ENCODE measurements at places on chromosomes 3 and 15. TPM values are rescaled to one million over a fixed set of nuclear protein-coding genes. Genes with fewer than 3 reads are reported as not detected.

- DNase-seq: no peak
These were observed 63.9 kb downstream of the TRPC1 start for GRCh38 chr3:142787719-142788118.

DNA sequence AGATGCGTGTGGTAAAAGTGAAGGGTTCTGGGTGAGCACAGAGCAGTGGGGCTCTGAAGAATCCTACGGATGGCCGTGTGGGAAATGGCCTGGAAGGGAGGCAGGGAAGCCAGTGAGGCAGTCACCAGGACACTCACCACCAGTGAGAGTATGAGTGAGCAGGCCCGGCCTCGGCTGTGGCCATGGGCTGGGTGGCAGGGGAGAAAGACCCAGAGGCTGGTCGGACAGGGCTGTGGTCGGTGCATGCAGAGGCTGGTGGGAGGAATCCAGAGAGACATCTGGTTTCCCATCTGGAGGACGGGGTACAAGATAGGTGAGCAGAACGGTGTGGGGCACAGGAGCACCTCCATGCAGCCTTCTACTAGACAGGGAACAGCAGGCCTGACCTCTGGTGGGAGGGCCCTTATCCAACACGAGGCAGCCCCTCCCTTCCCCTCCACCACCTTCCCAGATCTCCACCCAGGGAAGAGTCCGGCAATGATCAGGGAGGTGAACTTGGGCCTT is 10.1 kb downstream of the PCSK6 start:
- DNase-seq: no peak

GRCh38 chr15:101397521-101398003 is 91.9 kb downstream of the PCSK6 start:
- no peak for DNase-seq

- DNase-seq: no peak
These were observed 147.4 kb downstream of the TJP1 start for GRCh38 chr15:29674661-29675533.

GRCh38 chr3:65836047-65836446 is 202.7 kb downstream of the MAGI1 start:
- no peak for DNase-seq

DNA sequence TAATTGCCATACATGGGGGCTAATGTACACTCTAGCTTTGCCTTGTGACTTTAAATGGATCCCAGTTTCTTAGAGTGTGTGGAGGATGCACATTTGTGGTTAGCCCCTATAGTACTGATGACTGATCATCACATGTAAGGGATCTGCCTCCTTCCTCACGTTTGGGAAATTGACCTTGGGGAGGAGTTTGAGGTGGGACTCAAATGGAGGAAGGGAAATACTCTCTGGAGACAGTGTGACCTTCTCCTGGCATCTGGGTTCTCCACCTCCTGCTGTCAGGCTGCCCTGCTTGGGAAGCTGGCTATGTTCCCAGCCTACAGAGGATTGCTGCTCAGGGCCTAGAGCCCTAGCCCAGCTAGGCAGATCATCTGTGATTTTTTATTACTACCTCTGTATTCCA is 48.7 kb downstream of the PPM1L start:
- no peak for DNase-seq

DNA sequence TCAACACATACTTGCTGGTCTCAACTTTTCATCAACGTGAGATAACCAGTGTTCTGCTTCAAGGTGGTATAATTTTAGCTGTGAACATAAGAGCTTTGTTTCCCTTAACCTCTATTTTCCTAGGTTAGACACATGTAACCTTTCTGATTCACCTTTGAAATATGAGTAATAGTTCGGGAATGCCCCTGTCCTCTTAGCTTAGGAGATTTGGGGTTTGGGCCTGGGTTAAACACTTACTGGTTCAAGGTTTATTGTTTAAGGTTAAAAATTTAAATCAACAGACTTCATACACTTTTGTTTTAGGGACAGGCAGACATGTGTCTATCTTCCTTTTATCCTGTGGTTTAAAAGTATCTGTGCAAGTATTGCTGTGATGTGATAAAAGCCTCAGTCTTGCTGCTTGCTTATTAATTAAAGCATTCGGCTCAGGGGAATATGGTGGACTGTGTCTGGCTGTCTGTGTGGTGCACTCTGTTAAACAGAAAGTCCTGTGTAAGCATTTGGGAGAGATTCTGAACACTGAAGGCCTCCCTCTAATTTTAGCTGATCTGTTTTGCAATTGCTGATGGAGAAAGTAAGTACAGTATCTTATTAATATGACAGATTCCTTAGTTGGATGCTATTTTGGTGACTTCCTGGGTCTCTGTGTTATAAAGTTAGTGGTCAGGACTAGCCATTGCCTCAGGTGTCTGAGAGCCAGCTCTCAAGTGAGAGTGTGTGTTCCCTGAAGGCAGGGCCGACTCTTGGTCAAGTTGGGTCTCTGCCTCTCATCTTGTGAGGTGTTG is 81.8 kb downstream of the USP13 start:
- DNase-seq: no peak

DNA sequence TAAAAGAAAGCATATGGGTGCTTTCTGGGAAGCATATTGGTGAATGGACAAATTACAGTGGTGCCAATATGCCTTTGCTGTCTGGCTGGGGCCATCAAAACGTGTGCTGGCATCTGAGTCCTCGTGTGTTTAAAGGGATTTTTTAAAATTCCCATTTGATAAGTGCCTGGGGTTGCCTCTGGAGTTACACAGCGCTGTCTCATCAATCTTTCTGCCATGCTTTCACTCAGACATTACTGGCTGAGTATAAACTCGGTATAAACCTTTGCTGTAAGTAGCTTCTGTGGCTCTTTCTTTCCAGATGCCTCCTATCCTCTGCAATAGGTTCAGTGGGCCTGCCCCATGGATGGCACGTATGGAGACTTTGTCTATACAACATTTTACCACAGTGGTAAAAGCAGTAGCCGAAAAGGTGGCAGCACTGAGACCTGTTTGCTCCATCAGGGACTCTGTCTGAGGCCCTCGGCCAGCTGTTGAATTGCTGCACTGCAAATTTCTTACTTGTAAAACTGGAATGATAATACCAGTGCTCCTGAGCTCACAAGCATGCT is 195.5 kb downstream of the LPP start:
- no peak for DNase-seq

GRCh38 chr3:79339846-79340245 is 428.0 kb downstream of the ROBO1 start:
- DNase-seq: no peak

DNA sequence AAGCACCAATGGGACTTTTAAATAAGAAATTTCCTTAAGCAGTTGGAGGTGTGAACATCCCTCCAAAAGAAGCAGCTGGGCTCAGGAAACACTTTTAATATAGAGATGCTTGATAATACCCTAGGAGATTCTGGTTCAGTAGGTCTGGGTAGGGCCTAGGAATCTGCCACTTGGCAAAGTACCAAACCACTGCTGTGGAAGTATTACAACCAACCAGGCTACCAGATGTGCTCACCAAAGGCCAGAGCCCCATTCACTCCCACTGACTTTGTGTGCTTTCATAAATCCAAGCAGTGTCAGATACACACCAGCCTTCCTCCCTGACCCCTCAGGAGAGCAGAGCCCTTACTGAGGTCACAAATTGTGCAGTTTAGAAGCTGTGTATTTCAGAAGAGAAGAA is 162.6 kb downstream of the CCNL1 start:
- no peak for DNase-seq

GRCh38 chr3:61199843-61200242 is 51.4 kb downstream of the FHIT start:
- DNase-seq: no peak

DNA sequence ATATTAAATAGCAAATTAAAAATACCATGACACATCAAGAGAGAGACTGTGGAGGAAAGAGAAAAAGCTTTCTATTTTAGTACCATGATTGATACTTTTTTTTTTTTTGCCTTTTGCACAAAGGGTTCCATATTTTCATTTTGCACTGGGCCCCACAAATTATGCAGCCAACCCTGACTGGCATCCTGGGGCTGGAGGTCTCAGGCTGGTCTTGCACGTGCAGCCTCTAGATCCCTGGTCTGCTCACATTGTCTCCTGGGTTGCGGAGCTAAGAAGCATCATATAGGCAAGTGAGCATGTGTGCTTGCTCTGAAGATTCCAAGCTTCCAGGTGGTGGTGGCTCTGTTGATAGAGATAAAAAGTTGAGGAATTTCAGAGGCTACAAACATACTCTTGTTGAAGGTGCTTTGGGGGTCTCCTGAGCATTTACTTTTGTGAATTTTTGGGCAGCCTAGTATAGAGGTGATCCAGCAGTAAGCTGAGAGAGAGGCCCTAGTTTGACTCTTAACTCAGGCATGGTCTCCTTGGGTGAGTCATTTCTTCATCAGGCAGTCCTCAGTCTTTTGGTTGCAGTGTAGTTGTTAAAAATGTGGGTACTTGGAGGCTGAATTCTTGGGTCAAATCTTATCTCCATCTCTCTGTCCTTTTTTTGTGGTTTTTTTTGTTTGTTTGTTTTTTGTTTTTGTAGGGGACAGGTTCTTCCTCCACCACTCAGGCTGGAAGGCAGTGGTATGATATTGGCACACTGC is 31.3 kb downstream of the SMAD3 start:
- no peak for DNase-seq

DNA sequence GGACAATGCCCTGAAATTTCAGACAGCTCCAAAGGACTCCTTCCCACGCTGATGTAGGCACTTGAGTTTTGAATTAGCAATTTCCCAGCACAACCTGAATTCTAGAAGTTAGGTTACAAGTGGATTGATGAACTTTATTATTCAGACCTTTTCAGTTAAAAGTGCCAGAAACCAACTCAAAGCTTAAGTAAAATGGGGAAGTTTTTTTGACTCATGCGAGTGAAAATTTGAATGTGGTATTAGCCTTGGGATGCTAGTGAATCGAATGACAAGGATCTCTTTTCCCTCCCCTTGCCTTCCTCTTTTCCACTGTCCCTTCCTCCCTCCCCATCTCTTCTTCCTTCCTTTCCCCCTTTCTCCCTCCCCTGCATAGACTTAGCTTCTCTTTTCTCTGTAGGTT is 295.1 kb upstream of the PROK2 start:
- no peak for DNase-seq

- DNase-seq: no peak
These were observed 9.3 kb upstream of the RPL29 start for GRCh38 chr3:52004906-52005395.

DNA sequence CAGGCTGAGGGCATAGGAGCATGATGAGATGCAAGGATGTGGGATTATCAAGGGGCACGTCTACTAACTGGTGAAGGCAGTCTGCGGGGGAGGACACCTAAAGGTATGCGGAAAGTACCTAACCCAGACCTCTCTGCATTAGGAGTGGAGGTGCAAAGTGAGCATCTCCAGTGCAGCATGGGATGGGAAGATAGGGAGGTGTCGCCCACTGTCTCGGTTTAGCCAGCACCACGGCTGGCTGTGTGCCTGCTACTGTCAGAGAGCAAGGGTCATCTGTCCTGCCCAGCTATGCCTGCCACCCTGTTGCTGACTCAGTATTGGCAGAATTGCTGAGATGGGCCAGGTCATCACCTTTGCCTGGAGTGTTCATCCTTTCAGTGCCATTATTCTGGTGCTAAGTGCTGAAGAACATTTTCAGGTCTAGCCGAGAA is 40.1 kb downstream of the OXNAD1 start:
- no peak for DNase-seq

- no peak for DNase-seq
These were observed 4.7 kb upstream of the DNASE1L3 start for GRCh38 chr3:58215317-58216025.

GRCh38 chr3:107394502-107394901 is 17.3 kb downstream of the CCDC54 start:
- DNase-seq: no peak

DNA sequence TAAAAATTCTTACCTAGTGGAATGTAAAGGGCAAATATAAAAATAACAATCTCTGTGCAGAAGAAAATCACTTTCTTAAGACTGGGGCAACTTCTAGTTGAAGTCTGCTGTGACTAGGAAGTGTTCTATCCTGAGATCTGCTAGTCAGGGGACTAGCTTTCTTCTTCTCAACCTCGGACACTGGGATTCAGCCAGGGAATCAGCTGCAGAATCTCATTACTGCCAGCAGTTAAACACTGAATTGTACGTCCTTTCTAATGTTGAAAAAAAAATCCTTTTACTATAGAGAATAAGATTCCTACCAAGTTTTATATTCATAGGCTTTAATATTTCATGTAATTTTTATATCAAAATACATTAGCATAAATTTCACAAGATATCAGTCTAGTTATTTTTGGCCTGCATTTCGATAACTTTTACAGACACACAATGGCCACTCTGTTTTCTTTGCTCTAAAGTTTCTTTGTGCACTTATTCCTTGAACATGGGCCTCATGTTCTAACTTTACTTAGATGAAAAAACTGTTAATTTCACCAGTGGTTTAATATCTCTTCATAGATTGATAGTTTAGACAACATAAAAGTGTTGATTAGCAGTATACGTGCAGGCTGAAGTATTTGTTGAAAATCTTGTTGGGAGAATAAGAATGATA is 2.6 kb upstream of the NEO1 start:
- DNase-seq: no peak

DNA sequence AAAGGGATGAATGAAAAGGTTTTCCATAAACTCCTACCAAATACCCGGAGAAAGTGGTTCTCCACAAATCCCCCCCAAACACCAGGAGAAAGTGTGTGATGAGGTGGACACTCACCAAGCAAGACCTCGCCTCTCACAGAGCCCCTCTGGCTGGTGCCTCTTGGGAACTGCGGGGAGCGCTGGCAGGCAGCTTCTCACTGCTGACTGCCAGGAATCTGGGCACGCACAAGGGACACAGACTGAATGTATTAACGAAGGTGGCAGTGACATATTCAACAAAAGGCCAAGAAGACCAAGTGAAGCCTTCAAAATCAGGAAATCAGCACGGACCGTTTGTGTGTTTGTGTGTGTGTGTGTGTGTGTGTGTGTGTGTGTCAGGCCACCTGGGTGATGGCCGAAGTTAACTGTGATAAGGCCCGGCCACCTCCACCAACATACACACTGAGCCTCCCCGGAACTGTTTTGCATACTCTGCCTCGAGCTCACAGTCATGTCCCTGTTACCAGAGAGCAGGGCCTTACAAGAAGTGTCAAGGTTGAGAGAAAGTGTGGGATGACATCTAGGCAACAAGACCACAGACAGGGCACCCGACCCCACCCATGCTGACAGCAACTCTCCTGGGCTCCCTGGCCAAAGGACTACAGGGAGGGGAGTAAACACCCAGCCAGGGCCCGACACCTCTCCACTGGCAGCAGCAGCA is 18.0 kb downstream of the ATP10A start:
- no peak for DNase-seq

DNA sequence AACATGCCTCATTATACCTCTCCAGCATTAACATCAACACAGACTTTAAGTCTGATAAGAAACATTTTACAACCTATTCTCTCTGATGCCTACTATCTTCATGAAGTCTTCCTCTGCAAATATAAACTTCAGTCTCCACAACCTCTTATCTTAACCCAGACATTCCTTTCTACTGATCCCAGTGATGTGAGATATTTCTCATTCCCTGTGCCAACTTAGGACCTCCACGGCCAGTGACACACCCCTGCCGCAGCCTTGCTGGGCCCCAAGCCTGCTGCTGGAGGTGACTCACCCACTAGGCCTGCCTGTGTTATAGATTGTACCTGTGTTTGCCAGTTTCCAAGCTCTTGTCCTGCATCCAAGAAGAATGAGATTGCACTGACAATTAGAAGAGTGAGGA is 734.5 kb upstream of the CADM2 start:
- no peak for DNase-seq

The STRIT1 gene
- total RNA-seq: not detected

The FES gene
- total RNA-seq: 60.5 TPM

The C3orf38 gene
- total RNA-seq: 20.8 TPM

The PLA2G4D gene
- total RNA-seq: not detected

The GOLGA8A gene
- 12.5 TPM for total RNA-seq

The EXD1 gene
- not detected for total RNA-seq

The ZNF860 gene
- 1.6 TPM for total RNA-seq

The RPSA gene
- 1,160 TPM for total RNA-seq

The PRTG gene
- total RNA-seq: 0.92 TPM

The SPINK8 gene
- not detected for total RNA-seq

The CCDC39 gene
- total RNA-seq: not detected

Data from pulmonary artery endothelial cell (primary cell).